ENCODE measurements at places on chromosomes 2 and 18. TPM values are rescaled to one million over a fixed set of nuclear protein-coding genes. Genes with fewer than 3 reads are reported as not detected.

The PLGLB1 gene
- total RNA-seq = 3.6 TPM

The FEZ2 gene
- 28.7 TPM for total RNA-seq

The GRHL1 gene
- 2.5 TPM for total RNA-seq

The OR6B2 gene
- total RNA-seq = not detected

The CTDSP1 gene
- total RNA-seq = 152 TPM

The FSHR gene
- total RNA-seq = not detected

The IL1RN gene
- not detected for total RNA-seq

The SCYGR4 gene
- not detected for total RNA-seq

The PLGLB2 gene
- total RNA-seq = 2.0 TPM

The MPP4 gene
- not detected for total RNA-seq

The HTR2B gene
- not detected for total RNA-seq

The COLEC12 gene
- total RNA-seq = not detected

The PCGF1 gene
- total RNA-seq = 15.9 TPM

DNA sequence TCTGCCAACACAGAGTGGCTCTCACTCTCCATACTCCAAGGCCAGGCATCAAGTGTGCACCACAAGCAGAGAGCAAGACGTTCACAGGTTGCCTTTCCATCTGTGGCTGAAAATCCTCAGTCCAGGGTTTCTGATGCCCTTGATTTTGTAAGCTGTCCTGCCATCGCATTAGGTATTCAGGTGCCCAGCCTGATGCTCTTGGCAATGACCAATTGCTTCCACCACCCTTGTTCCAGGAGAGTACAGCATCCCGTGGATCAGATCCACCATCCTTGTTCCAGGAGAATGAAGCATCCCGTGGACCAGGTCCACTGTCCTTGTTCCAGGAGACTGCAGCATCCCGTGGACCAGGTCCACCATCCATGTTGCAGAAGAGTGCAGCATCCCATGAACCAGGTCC is 133.4 kb upstream of the GPC1 start:
- DNase-seq = no peak

GRCh38 chr2:194383401-194383800 is 1273.6 kb upstream of the SLC39A10 start:
- peak; percentile 40 for DNase-seq

DNA sequence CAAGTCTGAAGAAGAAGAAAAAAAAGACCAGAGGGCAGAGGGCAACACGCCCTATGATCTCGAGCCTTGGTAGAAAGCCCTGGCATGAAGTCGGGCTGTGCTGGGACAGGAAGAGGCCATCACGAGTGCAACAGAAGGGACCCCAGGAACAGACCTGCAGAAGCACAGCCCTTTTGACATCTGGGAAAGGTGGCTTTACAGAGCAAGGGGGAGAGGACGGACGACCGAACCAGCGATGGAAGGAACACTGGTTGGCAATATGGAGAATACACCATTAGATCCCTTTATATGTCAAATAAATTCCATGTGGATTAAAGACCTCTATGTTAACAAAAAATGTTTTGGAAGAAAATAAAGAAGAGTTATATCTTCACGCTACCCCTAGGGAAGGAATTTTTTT is 10.7 kb downstream of the KIF1A start:
- no peak for DNase-seq

- DNase-seq = no peak
Observed at GRCh38 chr2:240296476-240297255, 138.8 kb upstream of the GPC1 start.

GRCh38 chr18:77106331-77106730 is 26.3 kb downstream of the MBP start:
- no peak for DNase-seq

DNA sequence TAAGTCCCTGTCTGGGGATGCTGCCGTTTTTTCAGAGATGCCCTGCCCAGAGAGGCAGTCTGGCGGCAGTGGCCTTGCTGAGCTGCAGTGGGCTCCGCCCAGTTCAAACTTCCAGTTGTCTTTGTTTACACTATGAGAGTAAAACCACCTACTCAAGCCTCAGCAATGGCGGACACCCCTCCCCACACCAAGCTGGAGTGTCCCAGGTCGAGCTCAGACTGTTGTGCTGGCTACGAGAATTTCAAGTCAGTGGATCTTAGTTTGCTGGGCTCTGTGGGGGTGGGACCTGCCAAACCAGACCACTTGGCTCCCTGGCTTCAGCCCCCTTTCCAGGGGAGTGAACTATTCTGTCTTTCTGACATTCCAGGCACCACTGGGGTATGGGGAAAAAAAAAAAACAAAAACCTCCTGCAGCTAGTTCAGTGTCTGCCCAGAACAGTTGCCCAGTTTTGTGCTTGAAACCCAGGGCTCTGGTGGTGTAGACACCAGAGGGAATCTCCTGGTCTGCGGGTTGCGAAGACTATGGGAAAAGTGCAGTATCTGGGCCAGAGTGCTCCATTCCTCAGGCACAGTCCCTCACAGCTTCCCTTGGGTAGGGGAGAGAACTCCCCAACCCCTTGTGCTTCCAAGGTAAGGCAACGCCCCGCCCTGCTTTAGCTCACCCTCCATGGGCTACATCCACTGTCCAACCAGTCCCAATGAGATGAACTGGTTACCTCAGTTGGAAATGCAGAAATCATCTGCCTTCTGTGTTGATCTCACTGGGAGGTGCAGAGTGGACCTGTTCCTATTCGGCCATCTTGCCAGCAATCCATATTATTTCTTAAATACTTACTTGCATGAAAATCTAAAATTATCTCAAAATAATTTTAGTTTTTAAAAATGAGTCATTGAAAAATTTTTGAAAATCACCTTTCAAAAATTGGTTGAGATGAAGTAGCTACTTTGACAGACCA is 338.0 kb downstream of the OSR1 start:
- DNase-seq = no peak

DNA sequence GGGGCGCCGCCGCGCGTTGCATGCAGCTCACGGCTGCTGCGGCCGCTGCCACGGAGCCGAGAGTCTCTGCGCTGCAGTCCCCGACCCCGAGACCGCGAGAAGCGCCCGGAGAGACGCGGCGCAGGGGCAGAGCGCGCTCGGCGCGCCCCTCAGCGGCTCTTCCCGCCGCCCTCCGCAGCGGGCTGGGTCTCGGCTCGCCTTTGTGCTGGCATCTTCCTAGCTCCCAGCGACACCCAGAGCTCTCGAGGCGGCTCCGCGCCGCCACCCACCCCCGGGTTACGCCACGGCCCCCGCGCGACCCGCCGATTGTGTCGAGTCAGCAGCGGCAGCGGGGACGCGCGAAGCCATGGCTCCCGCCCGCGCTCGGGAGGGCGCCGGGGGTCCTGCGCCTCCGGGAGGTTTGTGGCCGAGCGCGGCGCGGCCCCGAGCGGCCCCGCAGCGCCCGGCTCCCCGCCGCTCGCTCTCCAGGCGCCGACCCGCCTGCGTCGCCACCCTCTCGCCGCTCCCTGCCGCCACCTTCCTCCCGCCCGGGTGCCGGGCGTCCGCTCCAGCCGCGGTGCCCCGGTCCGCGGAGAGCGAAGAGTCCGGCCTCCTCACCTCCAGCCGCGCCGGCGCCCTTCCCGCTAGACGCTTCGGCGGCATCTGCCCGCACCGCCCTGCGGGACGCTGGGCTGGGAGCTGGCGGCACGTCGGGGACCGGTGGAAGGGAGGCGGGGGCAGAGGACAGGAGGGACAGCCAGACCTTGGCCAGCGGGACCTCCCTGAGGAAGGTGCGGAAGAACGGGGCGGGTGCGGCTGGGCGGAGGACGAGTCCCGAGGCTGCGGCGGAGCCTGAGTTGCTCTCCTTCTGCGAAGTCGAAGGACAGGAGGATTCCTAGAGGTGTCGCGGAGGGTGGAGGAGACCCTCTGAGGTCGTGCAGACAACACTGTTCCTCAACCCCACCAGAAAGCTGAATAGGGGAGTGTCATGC is 46.3 kb upstream of the CCDC150 start:
- no peak for DNase-seq

GRCh38 chr2:74008761-74009395 is 24.2 kb downstream of the TET3 start:
- no peak for DNase-seq

GRCh38 chr2:196487417-196487816 is 152.1 kb upstream of the CCDC150 start:
- no peak for DNase-seq

DNA sequence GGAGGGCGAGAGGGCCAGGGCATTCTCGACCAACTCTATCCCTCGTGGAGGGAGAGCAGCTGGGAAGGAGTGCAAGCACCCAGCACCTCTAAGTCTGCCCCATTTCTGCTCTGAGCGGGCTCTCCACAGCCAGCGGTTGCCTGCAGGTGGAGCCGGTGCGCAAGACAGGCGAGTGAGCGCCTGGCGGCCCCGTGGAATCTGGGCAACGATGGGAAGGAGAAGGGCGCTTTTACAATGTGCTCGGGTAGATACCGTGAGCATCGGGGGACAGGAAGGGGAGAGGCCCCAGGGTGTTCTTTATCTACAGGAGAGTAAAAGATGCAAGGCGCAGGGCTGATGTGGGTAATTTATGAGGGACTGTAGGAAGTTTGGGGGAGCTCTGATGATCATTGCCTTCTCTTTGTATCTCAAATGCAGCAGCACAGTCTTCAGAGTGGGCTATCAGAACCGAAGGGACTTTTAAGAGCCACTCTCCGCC is 867 bp upstream of the TTL start:
- DNase-seq = peak; percentile 87

DNA sequence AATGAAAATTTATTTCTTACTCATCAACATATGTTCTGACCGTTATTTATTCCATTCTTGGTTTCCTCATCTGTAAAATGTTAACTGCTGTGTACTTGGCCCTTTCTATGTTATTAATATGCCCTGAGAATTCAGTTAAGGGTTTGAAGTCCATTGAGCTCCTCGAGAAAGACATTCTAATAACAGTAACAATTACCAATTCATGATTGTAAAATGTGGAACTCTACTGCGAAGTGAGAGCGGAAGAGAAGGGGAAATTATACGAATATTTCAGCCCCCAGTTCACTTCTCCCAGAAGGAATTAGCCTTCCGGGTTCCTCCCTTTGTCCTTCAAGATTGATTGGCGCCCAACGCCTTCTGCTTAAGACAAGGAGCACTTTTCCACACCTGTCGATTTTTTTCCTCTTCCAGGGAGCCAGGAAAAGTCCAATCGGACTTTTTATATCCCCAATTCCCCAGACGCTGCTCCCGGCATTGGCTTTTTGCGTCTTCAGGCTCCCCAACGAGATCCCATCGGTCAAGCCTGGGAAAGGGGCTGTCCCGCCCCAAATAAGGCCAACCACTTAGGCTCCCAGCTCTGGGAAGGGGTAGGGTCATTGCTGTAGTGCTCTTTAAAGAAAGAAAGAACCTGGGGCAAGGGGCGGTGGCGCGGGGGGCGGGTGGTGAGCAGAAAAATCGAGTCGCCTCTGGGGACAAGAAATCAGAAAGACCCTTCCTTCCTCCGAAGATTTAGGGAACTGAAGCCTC is 1.6 kb downstream of the DSC2 start:
- DNase-seq = no peak

DNA sequence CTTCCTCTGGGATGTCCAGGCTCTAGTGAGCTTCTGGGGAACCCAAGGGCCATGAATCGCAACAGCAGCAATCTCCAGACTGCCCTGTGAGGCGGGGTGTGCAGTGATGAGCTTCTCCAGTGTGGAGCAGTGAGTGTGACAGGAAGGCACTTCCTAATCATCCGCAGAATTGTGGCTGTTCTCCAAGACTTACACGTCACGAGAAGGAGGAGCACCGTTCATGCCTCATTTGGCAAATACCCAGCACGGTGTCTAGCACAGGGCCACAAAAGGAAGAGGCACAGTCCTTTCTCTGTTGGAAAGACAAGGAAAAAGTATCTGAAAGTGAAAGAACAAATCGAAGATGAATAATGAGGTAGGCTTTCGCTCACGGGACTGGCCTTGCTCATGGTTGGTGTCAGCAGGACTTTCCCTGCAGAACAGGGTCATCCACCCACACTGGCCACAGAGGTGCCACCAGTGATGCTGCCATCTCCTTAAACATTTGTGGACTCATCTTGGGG is 125.1 kb upstream of the HAAO start:
- DNase-seq = no peak

GRCh38 chr2:50143822-50144575 is 887.9 kb downstream of the NRXN1 start:
- DNase-seq = peak; percentile 64

- DNase-seq = no peak
Observed at GRCh38 chr2:213317929-213318328, 33.7 kb downstream of the SPAG16 start.

GRCh38 chr18:48026216-48026615 is 95.8 kb upstream of the SMAD2 start:
- DNase-seq = no peak

- DNase-seq = no peak
Observed at GRCh38 chr2:100208141-100208770, 65.9 kb upstream of the AFF3 start.

GRCh38 chr2:122105877-122106206 is 350.4 kb downstream of the TSN start:
- DNase-seq = no peak

DNA sequence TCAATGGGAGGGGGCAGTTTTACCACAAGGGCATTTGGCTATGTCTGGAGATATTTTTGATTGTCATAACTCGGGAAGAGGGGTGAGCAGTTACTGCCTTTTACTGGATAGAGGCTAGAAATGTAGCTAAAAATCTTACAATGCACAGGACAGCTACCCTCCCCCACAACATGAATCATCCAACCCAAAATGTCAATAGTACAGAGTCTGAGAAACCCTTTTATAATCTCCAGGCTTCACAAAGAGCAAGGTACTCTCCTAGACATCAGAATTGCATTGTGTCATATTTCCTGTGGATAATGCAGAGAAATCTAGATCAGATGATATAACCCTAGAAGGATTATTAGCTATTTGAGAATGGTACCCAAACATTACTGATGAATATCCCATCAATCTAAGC is 277.1 kb upstream of the NRP2 start:
- no peak for DNase-seq

DNA sequence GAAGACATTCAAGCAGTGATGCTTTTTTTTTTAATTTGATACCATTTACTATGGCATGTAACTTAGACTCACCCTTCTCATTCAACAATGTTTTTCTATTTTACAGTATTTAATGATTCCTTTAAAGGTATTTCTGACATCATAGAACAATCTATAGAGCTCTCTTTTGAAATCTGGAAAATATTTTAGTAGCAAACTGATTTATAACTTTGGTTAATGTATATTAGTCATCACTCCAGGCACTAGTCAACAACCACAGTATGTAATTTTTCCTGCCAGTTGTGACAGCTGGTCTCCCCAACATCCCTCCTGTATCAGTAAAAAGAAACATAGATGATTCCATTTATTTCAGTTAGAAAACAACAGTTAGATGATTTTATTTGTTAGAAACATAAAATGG is 122.9 kb downstream of the LCLAT1 start:
- no peak for DNase-seq

GRCh38 chr18:34834897-34835296 is 124.8 kb downstream of the DTNA start:
- no peak for DNase-seq

DNA sequence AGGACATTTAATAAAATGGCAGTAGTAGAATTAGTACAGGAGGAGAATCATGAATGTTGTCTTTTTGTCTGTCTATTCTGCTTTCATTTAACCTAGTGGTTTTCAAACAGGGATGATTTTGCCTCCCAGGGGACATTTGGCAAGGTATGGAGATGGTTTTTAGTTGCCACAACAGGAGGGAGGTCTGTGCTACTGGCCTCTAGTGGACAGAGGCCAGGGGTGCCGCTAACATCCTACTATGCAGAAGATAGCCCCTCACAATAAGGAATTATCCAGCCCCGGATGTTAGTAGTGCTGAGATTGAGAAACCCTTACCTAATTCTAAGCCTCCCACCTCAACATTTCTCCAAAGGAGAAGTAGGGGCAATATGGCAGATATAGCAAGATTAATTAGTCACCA is 18.3 kb downstream of the FASTKD2 start:
- DNase-seq = no peak

GRCh38 chr2:49174750-49175149 is 20.4 kb upstream of the FSHR start:
- no peak for DNase-seq

- no peak for DNase-seq
Observed at GRCh38 chr2:46076251-46076650, 221.0 kb upstream of the EPAS1 start.

Data from OCI-LY7 (cell line).